ENCODE measurements at places on chromosomes 12 and 14.

GRCh38 chr14:63877550-63877939, 24.7 kb downstream of the SYNE2 start:
- no peak for DNase-seq

GRCh38 chr12:16303939-16304338, 26.5 kb upstream of the SLC15A5 start:
- DNase-seq = no peak

DNA sequence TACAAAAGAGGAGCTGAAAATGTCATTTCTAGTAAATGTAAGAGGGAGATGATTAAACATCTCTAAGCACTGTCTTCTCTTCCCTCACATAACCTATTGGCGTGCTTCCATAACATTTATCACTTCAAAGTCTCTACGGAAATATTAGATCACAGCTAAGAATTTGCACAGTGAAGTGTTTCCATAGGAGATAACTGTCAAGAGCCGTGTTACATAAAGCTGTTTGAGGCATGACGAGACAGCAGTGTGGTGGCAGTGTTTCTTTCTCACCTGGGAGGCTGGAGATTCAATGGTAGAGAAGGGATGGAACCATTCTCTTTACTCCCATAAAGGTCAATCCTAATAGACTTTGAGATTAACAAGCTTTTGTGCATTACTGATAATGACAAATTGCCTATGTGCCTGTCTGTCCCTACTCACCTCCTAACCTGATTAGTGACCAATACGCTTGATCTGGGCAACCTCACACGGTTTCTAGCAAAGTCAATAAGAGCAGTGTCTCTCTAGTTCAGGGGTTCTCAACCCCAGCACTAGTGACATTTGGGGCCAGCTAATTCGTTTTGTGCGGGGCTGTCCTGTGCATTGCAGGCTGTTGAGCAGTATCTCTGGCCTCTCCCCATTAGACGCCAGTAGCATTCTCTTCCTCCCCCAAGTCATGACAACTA, 35.3 kb downstream of the FBXW8 start:
- no peak for DNase-seq

GRCh38 chr12:128259556-128260070, 7.4 kb upstream of the TMEM132C start:
- DNase-seq = no peak

DNA sequence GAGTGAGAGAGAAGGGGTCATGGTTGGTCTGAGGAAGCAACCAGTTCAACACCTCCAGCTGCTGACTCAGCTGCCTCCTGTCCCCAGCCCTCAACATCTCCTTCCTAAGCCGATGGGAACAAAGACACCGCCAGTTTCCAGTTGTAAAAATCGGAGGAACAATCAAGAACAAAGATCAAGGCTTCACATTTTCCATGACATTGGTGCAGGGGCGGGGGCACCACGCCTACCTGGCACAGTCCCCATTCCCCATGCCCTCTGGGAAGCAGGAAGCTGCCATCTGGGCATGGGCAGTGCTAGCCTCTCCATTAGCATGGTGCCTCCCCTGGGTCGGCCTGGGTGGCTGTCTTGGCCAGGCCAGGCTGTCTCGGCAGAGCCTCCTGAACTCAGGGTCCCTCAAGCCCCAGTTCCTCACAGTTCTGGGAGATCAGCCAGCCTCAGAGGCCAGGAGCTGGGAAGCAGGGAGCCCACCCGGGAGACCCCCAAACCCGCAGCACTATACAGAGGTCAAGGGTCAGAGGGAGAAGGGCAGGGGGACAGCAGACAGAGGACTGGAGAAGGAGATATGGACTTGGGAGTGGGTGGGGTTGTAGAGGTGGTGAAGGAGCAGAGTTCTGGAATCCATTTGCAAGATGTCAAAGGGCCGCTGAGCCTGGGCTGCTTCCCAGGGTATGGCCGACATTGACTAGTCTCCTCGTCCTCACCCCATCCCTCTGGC, 19.6 kb upstream of the TMEM106C start:
- DNase-seq = no peak

- DNase-seq = no peak
Measured at GRCh38 chr14:32480337-32480736, 151.2 kb downstream of the AKAP6 start.

DNA sequence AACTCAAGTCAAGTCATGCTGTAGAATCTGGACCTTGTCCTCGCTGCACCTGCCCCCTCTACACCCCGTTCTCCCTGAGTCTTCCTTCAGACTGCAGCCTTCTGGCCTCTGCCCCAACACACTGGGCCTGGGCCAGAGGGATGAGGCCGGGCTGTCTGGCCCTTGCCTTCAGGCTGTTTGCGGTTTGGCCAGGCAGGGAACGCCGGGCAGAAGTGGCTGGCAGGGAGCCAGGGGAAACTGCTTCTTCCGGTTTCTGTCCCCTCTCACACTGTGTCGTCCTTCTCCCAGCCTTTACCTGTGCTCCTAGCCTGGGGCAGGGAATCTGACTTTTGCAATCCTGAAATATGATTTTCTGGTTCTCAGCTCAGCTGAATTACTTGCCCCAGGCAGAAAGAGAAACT, 13.5 kb downstream of the DGLUCY start:
- no peak for DNase-seq

DNA sequence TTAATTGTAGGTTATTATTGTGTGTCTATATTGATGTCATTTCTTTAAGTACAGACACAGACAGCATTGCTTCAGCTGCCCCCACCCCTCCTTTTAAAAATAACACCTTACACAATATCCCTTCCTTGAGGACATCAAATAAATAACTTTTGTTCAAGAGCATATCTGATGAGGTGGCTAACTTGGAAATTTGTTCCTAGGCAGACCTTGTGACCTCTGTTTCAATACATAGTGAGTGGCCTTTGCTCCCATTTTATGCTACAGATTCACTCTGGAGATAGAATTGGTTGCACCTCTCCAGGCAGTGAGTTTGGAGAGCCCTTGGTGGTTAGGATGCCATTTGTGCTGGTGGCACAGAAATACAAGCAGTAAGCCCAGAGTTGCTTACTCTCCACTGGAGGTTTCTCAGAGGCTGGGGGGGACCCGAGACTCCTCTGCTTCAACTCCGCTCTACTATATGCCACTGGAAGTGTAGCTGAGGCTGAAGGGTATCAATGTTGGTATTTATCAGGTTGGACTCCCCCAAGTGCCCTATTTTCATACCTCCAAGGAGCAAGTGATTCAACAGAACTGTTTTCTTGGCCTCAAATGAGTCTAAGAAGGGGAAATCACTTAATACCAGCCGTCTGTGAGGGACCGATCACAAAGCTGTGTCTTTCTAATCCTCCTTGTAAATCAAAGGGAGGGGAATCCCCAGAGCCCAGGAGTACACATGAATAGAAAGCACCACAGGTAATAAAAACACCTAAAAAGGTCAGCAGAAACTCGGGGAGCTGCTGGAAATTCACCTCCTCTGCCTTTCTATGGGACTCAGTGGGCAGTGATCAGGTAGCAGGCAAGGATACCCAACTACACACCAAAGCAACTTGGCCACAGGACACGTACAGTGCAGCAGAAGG, 463.1 kb downstream of the RAD51B start:
- no peak for DNase-seq

GRCh38 chr12:39010406-39010805, 105.0 kb upstream of the CPNE8 start:
- DNase-seq = no peak

GRCh38 chr12:3251691-3252090, 174.5 kb downstream of the TSPAN9 start:
- DNase-seq = no peak

DNA sequence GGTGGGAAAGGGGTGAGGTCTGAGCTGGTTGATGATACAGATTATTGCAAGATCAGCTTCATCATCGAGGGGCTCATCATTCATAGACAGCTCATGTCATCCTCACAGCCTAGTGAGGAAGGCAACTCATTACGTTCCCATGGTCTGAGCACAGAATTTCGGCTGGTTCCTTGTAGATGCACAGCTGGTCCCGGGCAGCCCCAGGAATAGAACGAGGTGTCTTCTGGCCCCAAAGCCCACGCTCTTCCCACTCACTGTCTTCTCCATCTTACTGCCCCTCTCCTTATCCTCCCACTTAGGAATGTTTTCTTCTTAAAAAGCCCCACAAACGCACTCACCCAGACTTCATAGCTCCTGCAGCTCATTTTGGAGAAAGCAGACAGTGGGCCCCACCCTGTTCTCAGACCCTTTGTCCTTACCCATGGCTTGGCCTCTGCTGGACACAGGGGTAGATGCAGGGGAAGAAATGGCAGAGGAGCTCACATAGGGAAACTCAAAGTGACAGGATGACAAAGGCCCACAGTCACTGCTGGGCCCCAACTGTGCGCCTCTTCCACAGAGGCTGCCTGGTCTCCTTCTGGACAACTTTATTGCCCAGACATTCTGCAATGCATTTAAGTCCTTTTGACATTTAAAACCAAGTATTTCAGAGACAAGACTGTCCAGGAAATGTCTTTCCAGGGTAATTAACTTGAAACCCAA, 162.2 kb downstream of the ADGRD1 start:
- no peak for DNase-seq

- DNase-seq = peak; percentile 9
Measured at GRCh38 chr12:33588725-33589405, 149.2 kb upstream of the SYT10 start.

GRCh38 chr12:75374971-75375370, 15.9 kb upstream of the GLIPR1L2 start:
- no peak for DNase-seq

GRCh38 chr12:120725151-120725658, 421 bp upstream of the ACADS start:
- DNase-seq = no peak

DNA sequence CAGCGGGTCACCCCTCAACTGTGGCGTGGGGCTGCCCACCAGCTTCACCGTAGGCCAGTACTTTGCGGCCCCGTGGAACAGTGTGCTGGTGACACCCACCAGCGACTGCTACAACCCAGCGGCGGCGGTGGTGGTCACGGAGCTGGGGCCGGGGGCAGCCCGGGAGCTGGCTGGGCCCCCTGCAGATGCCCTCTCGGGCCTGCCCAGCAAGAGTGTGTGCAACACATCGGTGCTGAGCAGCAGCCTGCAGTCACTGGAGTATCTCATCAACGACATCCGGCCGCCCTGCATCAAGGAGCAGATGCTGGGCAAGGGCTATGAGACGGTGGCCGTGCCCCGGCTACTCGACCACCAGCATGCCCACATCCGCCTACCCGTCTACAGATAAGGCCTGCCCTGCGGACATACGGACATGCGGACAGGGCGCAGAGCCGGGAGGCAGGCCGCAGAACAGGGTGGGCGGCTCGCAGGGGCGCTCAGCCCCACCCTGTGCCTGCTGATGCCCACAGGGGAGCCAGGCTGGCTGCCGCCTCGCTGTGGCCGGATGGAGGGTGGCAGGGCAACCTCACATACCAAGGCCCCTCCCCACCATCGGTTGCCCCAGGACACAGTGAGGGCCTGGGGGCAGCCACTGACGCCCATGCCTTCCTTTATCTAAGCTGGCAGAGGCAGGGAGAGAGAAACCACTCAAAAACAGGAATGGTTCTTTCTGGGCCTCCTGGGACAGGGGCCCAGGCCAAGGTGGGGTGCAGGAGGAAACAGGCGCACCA, 55.5 kb downstream of the FAM222A start:
- no peak for DNase-seq

GRCh38 chr12:80491166-80491565, 47.1 kb downstream of the PTPRQ start:
- no peak for DNase-seq

DNA sequence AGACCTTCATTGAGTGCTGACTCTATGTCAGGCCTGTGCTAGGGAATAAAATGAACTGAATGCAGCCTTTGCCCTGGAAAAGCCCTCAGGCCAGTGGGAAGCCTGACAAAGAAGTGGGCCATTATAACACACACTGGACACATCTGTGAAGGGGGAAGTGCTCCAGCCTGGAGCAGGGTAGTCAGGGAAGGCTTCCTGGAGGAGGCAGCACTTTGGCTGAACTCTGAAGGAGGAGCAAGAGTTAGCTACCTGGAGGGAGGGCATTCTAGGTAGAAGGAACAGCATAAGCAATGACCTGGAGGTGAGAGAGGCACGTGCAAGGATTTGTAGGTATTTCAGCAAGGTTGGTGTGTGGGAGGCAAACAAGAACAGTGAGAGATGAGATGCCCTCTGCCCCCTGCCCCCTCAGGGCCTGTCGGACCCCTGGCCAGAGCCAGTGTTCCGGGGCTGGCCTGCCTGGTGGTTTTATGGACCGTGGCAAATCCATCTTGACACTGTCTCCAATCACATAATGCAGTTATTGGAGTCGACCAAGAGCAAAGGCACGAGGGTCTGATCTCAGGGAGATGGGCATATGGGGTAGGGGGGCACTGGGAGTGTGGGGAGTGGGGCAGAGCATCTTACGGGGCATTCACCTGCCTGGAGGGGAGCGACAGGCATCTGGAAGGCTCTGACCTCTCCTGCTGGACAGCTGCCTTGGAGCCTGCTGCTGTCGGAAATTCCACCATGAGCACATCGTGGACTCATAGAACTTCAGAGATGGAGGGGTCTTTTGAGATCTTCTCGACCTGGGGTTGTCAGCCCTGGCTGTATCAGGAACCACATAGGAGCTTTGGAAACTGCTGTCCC, 2.7 kb upstream of the FAM222A start:
- DNase-seq = no peak

DNA sequence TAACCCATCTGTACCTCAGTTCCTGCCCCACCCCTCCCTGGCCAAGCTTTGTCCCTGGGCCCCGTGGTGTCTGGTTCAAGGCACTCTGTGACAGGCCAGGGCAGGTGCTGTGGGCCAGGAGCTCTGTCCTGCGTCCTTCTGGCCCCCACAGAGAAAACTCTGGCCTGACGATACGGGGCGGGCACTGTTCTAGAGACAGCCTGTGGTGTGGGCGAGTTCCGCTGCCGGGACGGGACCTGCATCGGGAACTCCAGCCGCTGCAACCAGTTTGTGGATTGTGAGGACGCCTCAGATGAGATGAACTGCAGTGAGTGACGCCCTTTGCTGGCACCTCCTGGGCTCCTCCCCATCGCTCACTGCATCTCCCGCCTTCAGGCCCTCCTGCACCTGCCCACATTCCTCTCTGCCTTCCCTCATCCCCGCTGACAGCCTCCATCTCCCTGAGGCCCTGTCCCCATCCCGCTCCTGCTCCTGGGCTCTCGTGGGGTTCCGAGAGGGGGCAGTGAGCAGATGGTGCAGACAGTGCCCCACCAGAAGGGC, 22.8 kb upstream of the NXPH4 start:
- DNase-seq = no peak

GRCh38 chr12:57632958-57633840, at the start of gene B4GALNT1:
Gene B4GALNT1 (minus strand): TSS chr12:57633201. CDS start chr12:57632132, 1,069 bp downstream.
- DNase-seq = no peak

GRCh38 chr12:18496156-18496555, 234.8 kb downstream of the PIK3C2G start:
- DNase-seq = no peak
